Mammary epithelial cell (primary cell): ENCODE measurements at places on chromosomes 12 and 14.

DNA sequence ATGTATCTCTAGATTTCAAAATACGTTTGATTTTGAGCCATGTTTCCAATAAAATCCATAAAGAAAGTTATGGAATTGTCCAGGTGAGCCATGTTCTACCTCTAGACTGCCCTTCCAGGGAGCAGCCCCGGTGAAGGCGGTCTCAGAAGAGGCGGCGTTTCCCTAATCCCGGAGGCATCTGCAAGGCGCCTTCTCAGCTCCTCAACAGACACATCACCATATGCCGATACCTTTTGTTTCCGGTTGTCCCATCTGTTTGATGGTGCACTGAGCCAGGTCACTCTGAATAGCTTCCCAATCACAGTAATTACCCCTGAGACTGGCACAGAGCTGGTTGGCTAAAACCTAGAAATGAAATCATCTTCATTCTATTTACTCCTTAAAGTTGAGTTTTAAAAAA is 305.5 kb upstream of the FKBP4 start:
- no peak for DNase-seq

DNA sequence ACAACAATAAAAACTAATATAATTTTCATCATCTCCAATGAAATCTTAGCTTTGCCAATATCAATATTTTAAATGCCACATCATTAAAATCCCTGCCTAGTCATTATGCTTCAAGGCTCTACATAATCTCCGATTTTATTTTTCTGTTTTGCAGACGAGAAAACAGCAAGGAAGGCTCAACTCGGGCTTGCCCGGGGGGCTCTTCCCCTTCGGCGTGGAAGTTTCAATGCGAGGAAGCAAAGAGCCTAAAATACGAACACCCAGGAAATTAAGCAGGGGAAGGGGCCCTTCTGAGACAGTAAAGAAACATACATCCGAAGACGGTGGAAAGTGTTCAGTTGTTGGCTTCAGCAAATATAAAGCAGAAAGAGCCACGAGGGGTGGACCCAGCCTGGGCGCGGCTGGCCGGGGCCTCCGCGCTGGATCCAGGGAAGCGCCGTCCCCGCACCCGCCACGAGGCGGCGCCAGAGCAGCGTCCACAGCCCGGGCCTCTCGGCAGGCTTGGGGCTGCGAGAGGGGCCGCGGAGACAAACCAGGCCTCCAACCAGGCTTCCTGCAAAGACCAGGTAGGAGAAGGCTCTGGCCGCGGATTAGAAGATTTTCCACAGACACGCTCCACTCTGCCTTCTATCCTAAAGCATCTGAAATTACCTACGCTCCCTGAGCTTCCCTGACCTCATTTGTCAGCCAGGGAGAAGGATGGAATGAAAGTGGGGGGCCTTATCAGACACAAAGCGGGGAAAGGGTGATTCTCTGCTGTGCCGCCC is 77.2 kb downstream of the SERPINA3 start:
- peak; percentile 23 for DNase-seq

- no peak for DNase-seq
Observed at GRCh38 chr12:75705749-75706711, 194.6 kb upstream of the KRR1 start.

GRCh38 chr12:93461503-93461902 is 5.8 kb upstream of the MRPL42 start:
- DNase-seq = no peak

DNA sequence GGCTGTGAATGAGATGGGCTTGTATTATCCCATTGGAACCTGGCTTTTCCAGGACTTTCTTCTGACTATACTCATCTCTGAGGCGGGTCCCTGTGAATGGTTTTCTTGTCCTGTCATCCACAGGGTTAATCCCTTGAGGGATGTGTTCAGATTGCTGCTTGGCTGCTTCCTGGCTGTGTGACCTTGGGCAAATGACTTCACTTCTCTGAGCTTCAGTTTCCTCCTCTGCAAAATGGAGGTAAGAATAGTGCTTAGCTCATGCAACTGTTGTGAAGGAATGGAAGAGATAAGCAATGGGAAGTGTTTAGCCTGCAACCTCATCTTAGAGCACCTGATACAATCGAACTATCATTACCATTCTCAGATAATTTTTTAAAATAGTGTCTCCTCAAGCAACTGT is 32.1 kb upstream of the PPP1CC start:
- DNase-seq = no peak

GRCh38 chr12:124493809-124494750 is 73.3 kb downstream of the NCOR2 start:
- DNase-seq = no peak

- DNase-seq = no peak
Observed at GRCh38 chr12:129339336-129339735, 486.1 kb downstream of the GLT1D1 start.

- DNase-seq = no peak
Observed at GRCh38 chr14:26794731-26795130, 196.9 kb upstream of the NOVA1 start.

- peak; percentile 68 for DNase-seq
Observed at GRCh38 chr14:33914676-33915516, 36.0 kb downstream of the EGLN3 start.

- no peak for DNase-seq
Observed at GRCh38 chr12:92543840-92544239, 158.9 kb upstream of the PLEKHG7 start.

DNA sequence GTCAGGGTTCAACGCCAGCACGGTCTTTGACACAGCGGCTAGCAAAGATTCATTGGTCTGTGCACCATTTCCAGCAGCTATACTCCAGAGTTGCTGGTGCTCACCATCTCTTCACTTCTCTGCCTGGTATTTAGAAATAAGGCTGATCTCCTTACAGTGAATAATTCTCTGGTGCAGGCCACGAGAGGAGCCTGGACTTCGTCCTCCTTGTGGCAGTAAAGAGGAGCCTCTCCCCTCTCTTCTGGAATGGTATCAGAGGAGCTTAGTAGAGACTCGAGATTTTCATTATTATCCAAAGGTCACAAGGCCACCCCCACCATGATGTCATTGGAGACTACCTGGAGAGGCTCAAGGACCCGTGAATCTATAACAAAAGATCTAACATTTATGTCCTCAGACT is 30.8 kb upstream of the BCL2L14 start:
- DNase-seq = no peak

GRCh38 chr12:65123435-65124063 is 2.4 kb upstream of the WIF1 start:
- DNase-seq = peak; percentile 6

- DNase-seq = no peak
Observed at GRCh38 chr14:70189456-70190077, 816 bp upstream of the SLC8A3 start.

DNA sequence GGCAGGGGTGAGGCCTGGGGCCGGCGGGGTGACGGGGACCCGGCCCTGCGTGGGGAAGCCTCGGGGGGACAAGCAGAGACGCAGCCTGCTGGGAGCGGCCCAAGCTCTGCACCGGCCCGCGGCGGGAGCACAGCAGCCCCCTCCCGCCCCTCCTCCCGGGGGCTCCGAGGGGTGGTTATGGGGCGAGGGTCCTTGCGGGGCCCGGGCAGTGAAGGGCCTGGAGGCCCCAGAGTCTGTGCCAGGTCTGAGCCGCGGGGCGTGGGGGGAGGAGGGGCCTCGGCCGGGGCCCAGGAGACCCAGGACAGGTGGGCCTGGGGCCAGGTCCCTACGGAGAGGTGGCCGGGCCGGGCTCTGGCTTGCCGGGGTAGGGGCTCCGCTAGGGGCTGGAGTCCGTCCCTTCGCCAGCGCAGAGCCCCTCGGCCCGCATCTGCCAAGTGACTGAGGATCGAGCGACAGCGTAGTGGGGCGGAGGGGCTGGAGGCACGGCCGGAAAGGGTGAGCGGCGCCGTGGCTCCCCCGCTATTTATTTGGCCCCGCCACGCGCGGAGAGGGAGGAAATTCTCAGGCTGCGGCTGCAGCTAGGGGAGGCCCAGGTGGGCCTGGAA is 495 bp downstream of the TMEM121 start:
- no peak for DNase-seq

DNA sequence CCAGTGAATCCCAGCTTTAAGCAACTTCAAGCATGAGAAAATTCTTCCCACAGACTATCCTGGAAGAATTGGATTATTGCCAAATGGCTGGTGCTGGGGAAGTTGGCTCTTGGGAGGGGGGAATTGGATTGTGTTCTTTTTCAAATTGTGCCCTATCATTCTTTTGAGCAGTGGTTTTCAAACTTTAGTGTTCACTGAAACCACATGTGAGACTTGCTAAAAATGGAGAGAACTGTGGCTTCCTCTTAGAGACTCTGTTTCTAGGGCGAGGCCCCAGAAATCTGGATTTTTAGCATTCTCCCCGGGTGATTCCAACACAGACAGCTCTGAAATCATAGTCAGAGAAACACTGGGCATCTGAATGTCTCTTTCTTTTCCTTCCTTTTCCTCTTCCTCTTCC is 14.3 kb upstream of the OTUB2 start:
- peak; percentile 21 for DNase-seq

DNA sequence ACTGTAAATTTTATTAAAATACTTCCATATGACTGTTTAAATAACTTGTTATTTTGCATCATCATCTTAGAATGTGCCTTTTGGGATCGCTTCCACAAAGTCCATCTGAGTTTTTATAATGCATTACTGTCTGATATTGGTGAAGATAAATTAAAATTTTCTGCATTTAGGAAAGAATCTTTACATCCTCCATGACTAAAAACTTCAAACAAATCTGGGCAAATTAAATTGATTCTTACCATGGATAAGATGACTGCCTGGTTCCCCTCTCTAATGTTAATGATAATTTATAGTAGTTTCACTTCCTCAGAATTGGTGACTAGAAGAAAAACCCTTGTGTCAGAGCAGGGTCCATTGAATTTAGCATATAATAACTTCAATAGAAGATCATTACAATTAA is 94.7 kb upstream of the SLC38A4 start:
- DNase-seq = no peak

DNA sequence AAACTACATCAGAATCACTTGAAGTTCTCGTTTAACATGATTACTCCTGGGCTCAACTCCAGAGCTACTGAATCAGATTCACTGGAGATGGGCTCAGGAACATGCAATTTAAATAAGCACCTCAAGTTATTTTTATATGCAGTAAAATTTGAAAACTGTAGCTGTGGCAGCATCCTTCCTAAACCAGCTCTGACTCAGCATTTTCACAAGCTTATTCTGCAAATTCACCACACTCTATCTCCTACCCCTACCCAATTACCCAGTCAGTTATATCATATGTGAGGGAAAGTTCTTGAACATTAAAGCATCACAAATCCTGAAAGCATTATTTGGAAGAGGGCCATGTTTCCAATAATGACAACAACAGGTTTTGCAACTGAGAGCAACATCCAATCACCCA is 24.2 kb upstream of the LRRC9 start:
- no peak for DNase-seq

GRCh38 chr14:90647473-90648005 is 168.7 kb downstream of the TTC7B start:
- no peak for DNase-seq

- no peak for DNase-seq
Observed at GRCh38 chr12:15837141-15837790, 44.9 kb upstream of the STRAP start.
